ENCODE measurements at places on chromosomes 6 and 20. TPM values are rescaled to one million over a fixed set of nuclear protein-coding genes. Genes with fewer than 3 reads are reported as not detected.

Gene TAB2
- total RNA-seq, result 31.7 TPM

Gene HTR1E
- not detected for total RNA-seq

Gene TEAD3
- total RNA-seq, result 8.0 TPM

Gene NKX2-2
- not detected for total RNA-seq

Gene ADGB
- total RNA-seq, result not detected

Gene AIF1
- not detected for total RNA-seq

Gene LY6G6F
- not detected for total RNA-seq

Gene ASIP
- total RNA-seq, result not detected

Gene PTK7
- total RNA-seq, result 4.0 TPM

Gene FUCA2
- total RNA-seq, result 53.2 TPM

Gene VGLL2
- total RNA-seq, result not detected

Gene KCNK17
- not detected for total RNA-seq

Gene APMAP
- 190 TPM for total RNA-seq

Gene AURKA
- total RNA-seq, result 106 TPM

Gene SNX21
- 7.7 TPM for total RNA-seq

Gene CALHM4
- not detected for total RNA-seq

Gene MEP1A
- not detected for total RNA-seq

Gene LY86
- total RNA-seq, result not detected

Gene NFS1
- 37.0 TPM for total RNA-seq

Gene TNF
- not detected for total RNA-seq

Gene BPIFB2
- total RNA-seq, result not detected

Gene SLC22A7
- total RNA-seq, result not detected

Gene B3GAT2
- not detected for total RNA-seq

Gene HLA-DQA2
- not detected for total RNA-seq

Gene TXLNB
- total RNA-seq, result not detected

Gene PAK5
- not detected for total RNA-seq

Gene PTK6
- 2.0 TPM for total RNA-seq

Gene GMDS
- 8.8 TPM for total RNA-seq

Gene SNAI1
- 7.4 TPM for total RNA-seq

Gene WFDC5
- total RNA-seq, result not detected

Gene ZNF335
- total RNA-seq, result 5.9 TPM

Gene CST5
- not detected for total RNA-seq

Gene FAM83B
- total RNA-seq, result 0.03 TPM

Gene NTSR1
- total RNA-seq, result 0.07 TPM

Gene HDGFL1
- total RNA-seq, result not detected

Gene C20orf204
- total RNA-seq, result 0.29 TPM

Gene PTCHD4
- total RNA-seq, result 0.04 TPM

Gene KIF25
- 0.23 TPM for total RNA-seq

Gene WFDC12
- total RNA-seq, result not detected

Gene FAM229B
- 7.5 TPM for total RNA-seq

Gene APCDD1L
- 0.11 TPM for total RNA-seq

Gene OR2H1
- not detected for total RNA-seq

Gene CNR1
- total RNA-seq, result 2.0 TPM

Gene TCEA2
- total RNA-seq, result 46.2 TPM

Gene CLDN20
- total RNA-seq, result not detected

Gene ZSCAN23
- not detected for total RNA-seq

Gene PRKN
- total RNA-seq, result not detected

Gene EYS
- 0.06 TPM for total RNA-seq

Gene CEP250
- 28.1 TPM for total RNA-seq

Gene GGT7
- 7.8 TPM for total RNA-seq

Gene CCM2L
- 0.22 TPM for total RNA-seq

Gene SRSF3
- total RNA-seq, result 485 TPM

Gene ENPP4
- total RNA-seq, result 0.25 TPM

Gene RIPOR2
- 0.69 TPM for total RNA-seq

Gene PSORS1C1
- 6.2 TPM for total RNA-seq

Gene CAP2
- 11.1 TPM for total RNA-seq

Gene STX7
- total RNA-seq, result 24.5 TPM

Gene PRDM1
- total RNA-seq, result 5.4 TPM

Gene SAPCD1
- 3.7 TPM for total RNA-seq
